ENCODE measurements at places on chromosomes 1 and 21. TPM values are rescaled to one million over a fixed set of nuclear protein-coding genes. Genes with fewer than 3 reads are reported as not detected.

DNA sequence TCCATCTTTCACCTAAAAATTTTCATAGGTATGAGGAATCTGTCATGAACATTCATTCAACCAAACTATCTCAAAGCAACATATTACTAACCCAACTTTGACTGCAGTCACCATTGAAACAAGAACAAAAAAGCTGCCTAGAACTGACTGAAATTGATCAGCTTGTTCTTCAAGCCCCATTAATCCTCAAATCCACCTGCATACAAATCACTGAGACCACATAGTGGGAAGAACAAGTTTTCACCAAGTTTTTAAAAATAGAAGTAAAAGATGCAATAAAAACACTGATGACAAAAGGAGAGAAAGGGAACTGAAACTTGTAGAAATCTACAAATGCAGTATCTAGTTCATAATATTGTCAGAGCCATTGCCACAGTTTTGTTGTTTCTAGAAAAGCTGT lies 6.1 kb downstream of the SORT1 start:
- no peak for DNase-seq
- no peaks in the 10 kb centered on the region for H3K36me3 ChIP-seq
- no peak overlapping the region for H3K4me3 ChIP-seq
- peaks cover 13% of the 10 kb centered on the region for H3K27me3 ChIP-seq

GRCh38 chr1:25616987-25617624 lies 515 bp downstream of the MAN1C1 start:
- H3K27ac ChIP-seq, result peak overlapping the region; percentile 42
- H3K4me3 ChIP-seq, result peak overlapping the region; percentile 56
- peak; percentile 59 for DNase-seq
- no peaks in the 10 kb centered on the region for H3K27me3 ChIP-seq

Gene DUSP10
- 25.4 TPM for total RNA-seq

- no peaks in the 10 kb centered on the region for H3K4me1 ChIP-seq
- H3K4me3 ChIP-seq, result no peak overlapping the region
- DNase-seq, result no peak
- H3K36me3 ChIP-seq, result no peaks in the 10 kb centered on the region
Measured at GRCh38 chr1:15709226-15709625, 25.1 kb downstream of the PLEKHM2 start.

Gene GPATCH4
- 123 TPM for total RNA-seq

Gene OLIG2
- not detected for total RNA-seq

Gene PYHIN1
- 23.9 TPM for total RNA-seq

DNA sequence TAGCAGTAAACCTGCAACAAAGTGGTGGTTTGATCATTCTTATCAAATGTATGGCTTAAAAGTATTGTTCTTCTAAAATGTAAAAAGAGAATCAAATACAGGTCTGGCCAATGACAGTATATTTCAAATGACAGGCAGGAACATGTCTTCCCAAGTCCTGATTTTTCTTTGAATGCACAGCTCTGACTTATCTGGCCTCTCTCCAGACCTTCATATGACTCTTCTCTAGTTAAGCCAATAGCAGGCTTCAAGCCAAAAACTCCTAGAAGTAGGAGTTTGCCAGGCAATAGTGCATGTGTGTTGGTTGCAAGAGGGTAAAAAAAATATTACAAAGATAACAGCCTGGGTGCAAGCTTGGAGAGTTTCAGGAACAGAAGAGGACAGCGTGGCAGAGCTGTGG lies 345.5 kb downstream of the SMYD3 start:
- no peaks in the 10 kb centered on the region for H3K36me3 ChIP-seq
- no peaks in the 10 kb centered on the region for H3K27me3 ChIP-seq
- no peak overlapping the region for H3K27ac ChIP-seq
- H3K4me1 ChIP-seq, result no peaks in the 10 kb centered on the region

DNA sequence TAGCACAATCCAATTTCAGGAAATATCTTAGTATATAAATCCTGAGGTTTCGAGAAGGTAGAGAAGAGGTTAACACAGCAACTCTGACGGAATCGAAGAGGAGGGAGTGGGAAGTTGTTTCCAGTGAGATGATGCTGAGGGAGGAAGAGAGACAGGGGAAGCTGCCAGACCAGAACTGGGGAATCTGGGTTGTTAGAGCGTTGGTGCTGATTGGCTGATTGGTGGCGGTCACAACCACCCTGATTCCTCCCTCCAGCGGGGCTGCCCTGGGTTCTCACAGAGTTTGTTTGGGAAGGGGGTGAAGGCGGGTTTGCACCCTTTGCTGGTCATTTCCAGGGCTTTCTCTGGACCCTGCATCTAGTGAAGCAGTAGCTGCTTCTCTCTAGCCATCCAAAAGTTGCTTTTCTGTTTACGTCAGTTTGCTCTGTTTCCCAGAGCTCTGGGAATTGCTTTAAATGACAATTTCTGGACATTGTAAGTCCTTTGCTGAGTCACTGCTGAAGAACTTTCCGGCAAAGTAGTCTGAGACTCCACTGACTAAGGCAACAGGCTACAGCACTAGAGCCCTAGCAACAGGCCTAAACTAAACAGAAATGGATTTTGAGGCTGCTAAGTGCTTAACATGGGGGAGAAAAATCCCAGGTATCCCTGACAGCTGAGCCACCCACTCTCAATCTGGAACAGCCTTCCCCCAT lies 90.1 kb downstream of the TENT5C start:
- no peak overlapping the region for H3K27ac ChIP-seq
- H3K27me3 ChIP-seq, result no peaks in the 10 kb centered on the region
- H3K36me3 ChIP-seq, result no peaks in the 10 kb centered on the region
- no peaks in the 10 kb centered on the region for H3K4me1 ChIP-seq
- no peak for DNase-seq
- H3K4me3 ChIP-seq, result no peak overlapping the region

Gene HMCN1
- total RNA-seq, result 0.04 TPM

Gene RNU1-2
- 1,293 TPM for total RNA-seq

DNA sequence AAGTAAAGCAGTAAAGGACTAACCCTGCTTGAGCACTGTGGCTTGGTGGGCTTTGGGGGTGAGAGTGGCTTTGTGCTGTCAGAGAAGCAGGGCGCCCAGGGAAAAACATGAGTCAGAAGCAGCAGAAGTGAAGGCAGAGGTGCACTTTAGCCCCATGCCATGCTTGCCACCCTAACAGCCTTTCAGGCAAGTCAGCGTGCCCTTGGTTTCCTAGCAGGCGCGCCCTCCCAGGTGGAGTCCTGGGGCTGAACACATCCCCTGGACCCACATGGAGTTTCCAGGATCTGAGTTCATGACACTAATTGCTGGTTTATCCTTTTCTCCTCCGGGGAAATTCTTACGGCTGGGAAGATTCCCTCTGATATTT lies 106.6 kb downstream of the TLR5 start:
- H3K4me1 ChIP-seq, result no peaks in the 10 kb centered on the region
- H3K27ac ChIP-seq, result no peak overlapping the region
- no peak overlapping the region for H3K4me3 ChIP-seq
- DNase-seq, result no peak

- H3K4me1 ChIP-seq, result no peaks in the 10 kb centered on the region
- H3K27me3 ChIP-seq, result no peaks in the 10 kb centered on the region
- DNase-seq, result no peak
Measured at GRCh38 chr1:196034080-196034706, 574.0 kb downstream of the KCNT2 start.

DNA sequence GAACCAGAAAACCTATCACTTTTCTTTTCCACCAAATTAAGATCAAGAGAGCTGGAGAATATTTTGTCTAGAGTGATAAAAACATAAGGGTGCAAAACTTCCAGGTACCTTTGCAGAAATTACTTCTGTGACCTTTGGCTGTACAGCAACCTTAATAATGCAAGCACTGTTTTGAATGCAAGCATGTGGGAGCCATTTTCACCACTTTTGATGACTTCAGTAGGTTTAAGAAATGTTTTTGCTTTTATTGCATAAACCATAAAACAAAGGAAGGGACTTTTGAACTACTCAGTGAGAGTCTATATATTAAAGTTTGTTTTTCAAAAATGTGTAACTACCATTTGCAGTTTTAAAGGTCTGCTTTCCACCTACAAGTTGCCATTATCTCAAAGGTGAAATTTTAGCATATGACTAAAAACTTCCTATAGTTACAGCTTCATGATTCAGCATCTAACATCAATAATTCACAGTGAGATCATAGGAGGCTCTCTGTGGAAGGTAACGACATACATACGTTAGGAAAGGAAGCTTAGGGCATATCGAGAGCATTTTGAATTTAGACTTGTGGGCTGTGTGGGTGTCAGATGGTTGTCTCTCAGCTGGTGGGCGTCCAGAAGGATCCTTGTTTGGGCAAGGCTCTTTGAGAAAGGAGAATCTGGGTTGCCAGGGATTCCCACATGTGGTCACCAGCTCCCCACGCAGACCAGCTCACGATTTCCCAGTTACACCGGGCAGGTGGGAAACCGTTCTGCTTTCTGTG lies 1.1 kb upstream of the GADD45A start:
- H3K4me3 ChIP-seq, result peak overlapping the region; percentile 44
- no peak for DNase-seq
- peak overlapping the region; percentile 54 for H3K27ac ChIP-seq
- no peaks in the 10 kb centered on the region for H3K36me3 ChIP-seq
- peaks cover 15% of the 10 kb centered on the region for H3K4me1 ChIP-seq
- H3K27me3 ChIP-seq, result no peaks in the 10 kb centered on the region

- no peaks in the 10 kb centered on the region for H3K27me3 ChIP-seq
- no peaks in the 10 kb centered on the region for H3K36me3 ChIP-seq
- H3K27ac ChIP-seq, result no peak overlapping the region
Measured at GRCh38 chr1:159089184-159089791, 12.7 kb upstream of the AIM2 start.

DNA sequence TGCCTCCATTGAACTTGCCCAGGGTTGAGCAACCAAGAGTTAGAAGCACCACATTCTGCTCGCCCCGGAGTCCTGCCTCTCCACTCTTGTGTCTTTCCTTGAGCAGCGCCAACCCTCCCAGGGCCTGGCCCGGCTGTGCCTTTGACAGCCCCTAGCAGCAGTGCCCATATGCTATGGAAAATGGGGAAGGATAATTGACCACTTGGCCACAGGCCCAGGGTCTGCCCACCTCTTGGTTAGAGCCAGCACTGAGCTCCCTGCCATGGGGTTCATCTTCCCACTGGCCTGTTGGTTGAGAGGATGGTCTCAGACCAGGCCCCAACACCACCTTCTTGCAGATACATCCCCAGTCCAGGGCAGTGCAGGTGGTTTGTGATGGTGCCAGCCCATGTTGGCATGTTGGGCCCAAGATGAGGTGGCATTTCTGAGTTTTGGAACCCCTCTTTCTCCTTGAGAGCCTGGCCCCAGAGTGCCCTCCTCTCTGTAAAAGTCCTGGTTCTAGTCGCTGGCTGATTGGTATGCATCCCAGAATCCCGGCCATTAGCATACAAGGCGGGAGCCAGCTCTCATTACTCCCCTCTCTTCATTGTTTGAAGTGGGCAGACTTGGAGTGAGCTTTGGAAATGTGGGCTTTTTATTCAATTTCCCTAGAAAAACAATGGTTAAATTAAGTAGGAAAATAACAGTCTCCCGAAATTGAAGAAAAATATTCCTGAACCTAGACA lies 7.6 kb downstream of the ARHGEF10L start:
- H3K36me3 ChIP-seq, result no peaks in the 10 kb centered on the region
- no peaks in the 10 kb centered on the region for H3K27me3 ChIP-seq
- H3K4me1 ChIP-seq, result no peaks in the 10 kb centered on the region

Gene DISC1
- total RNA-seq, result 0.60 TPM

Gene SAMD11
- total RNA-seq, result not detected

Measured in CD8-positive, alpha-beta memory T cell (primary cell).